Stimulated activated CD4-positive, alpha-beta T cell treated with anti-CD3 and anti-CD28 coated beads, Interleukin-15, amount 100 ng/mL, for 1 hour (primary cell): ENCODE measurements at places on chromosomes 16 and 17.

DNA sequence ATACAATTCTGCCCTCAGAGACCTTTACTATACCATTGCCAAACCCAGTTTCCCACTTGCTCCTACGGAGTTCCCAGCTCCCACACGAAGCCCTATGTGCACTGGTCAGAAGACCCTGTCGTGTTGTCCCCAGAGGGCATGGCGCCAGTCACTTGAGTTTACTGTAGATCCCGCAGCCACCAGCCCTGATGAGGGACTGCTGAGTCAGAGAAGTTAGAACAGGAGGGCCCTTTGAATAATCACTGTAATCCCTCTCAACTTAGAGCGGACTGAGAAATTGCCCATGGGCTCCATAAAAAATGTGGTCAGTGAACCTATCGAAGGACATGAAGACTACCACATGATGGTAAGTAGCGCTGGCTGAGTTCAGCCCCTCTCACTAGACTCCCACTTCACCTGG lies 9.2 kb downstream of the UBFD1 start:
- no peak for DNase-seq

- DNase-seq: no peak
Observed at GRCh38 chr17:44424828-44425461, 35.5 kb upstream of the ITGA2B start.

- DNase-seq: no peak
Observed at GRCh38 chr16:69909760-69910159, 41.4 kb upstream of the CLEC18A start.

DNA sequence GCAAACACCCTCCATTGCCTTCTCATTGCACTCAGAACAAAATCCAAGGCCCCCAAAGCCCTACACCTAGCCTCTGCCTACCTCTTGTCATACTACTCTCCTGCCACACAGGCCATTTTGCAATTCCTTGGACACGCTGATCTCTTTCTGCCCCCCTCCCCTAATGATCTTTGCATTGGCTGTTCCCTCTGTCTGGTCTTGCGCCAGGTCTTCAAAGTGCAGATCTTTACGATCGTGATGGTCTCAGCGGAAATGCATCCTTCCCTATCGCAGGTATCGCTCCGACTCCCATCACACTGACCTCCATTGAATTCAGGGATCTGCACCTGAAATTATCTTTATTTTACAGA lies 777 bp upstream of the MOSMO start:
- DNase-seq: no peak

- no peak for DNase-seq
Observed at GRCh38 chr16:9966569-9967157, 215.6 kb downstream of the GRIN2A start.

- DNase-seq: no peak
Observed at GRCh38 chr17:7873051-7873450, 15.2 kb downstream of the CYB5D1 start.

- no peak for DNase-seq
Observed at GRCh38 chr17:38717139-38717745, 12.2 kb downstream of the MLLT6 start.

DNA sequence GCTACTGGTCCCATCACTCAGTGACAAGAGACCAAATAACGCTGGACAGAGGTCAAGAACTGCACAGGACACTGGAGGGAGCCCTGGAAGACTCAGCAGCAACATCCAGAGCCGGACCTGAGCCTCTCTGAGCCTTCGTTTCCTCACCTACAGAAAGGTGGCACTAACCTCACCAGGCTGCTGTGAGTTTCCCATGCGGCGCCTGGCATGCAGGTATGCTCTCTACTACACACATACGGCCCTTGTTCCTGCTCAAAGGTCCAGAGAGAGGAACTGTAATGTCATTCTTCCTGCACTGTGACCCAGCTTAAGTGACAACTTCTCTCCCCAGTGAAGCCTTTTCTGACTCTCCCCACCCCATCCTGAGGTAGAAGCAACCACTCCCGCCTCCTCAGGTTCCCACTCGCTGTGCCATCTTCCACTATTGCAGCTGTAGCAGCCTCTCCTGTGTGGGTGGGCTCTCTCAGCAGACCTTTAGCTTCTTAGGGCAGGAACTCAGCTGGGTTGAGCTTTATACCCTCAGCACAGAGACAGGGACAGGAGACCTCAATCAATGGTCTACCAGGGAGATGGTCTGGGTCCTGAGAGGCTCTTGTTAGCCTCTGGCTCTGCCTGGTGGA lies 43.9 kb upstream of the SREBF1 start:
- DNase-seq: no peak

GRCh38 chr16:8130197-8130596 lies 460.1 kb downstream of the TMEM114 start:
- DNase-seq: no peak

- no peak for DNase-seq
Observed at GRCh38 chr16:8869212-8869987, 594 bp upstream of the CARHSP1 start.

DNA sequence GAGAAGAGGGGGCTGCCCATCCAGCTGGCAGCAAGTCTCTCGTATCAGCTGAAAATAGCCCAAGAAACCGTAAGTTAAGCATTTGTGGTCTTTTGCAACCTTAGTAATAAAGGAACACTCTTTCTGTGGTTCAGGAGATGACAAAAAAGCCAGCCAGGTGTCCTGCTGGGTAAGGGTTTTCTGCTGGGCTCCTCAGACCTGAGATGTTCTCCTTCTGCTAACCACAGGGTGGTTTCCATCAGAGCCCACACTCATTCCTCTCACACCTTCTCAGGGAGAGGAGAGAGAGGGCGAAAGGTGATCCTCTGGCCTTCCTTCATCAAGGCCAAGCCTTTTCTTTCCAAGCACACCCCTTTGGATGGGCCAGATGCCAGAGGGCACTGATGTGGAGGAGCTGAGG lies 70.7 kb downstream of the TEX14 start:
- no peak for DNase-seq

- no peak for DNase-seq
Observed at GRCh38 chr16:82979406-82980111, 352.8 kb downstream of the CDH13 start.

- DNase-seq: no peak
Observed at GRCh38 chr17:22692066-22692805, 999.9 kb downstream of the KCNJ18 start.

GRCh38 chr17:81487487-81488275 lies 24.9 kb downstream of the ACTG1 start:
- peak; percentile 63 for DNase-seq

- DNase-seq: no peak
Observed at GRCh38 chr16:27718201-27719105, 168.5 kb downstream of the KATNIP start.

- no peak for DNase-seq
Observed at GRCh38 chr17:6427279-6427781, 7.6 kb downstream of the AIPL1 start.

- no peak for DNase-seq
Observed at GRCh38 chr17:45824901-45825492, 19.7 kb upstream of the SPPL2C start.

- no peak for DNase-seq
Observed at GRCh38 chr16:1775846-1776671, 3.1 kb upstream of the MRPS34 start.

- DNase-seq: no peak
Observed at GRCh38 chr17:80274331-80274730, 13.7 kb downstream of the RNF213 start.

- no peak for DNase-seq
Observed at GRCh38 chr16:85935391-85935973, 36.5 kb downstream of the IRF8 start.

DNA sequence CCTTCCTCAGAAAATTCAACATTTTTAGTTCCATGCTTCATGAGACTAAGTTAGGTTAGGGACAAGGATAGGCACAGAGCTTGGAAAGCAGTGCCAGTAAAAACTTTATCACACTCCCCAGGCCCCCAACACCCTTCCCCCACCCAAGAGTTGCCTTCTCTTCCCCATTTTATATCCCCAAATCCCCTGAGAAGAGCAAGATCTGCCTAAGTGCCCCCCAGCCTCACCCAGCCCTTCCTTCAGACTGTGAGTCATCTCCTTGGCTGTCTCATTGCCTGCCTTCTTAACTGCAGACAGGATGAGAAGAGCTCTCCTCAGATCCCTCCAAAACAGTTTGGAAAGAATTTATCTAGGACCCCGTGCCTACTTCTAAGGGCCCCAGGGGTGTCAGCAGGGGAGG lies 55.8 kb downstream of the NEUROD2 start:
- DNase-seq: no peak

DNA sequence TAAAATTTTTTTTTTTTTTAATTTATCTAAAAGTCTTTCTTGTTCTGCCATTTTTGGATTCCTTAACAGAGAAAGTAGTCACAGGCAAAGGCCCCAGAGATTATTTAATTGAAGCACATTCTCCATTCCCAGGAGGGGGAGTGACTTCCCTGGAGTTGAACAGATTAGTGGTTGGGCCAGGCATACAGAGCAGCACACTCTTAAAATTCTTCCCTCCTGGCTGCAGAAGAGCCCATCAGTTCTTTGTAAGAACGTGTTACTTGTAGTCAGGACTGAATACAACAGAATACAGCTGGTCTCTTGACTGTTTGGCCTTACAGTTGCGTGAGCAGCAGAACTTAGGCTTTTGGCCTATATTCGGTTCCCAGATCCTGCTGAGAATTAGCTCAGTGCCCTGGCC lies 1.8 kb downstream of the ALKBH5 start:
- DNase-seq: no peak

DNA sequence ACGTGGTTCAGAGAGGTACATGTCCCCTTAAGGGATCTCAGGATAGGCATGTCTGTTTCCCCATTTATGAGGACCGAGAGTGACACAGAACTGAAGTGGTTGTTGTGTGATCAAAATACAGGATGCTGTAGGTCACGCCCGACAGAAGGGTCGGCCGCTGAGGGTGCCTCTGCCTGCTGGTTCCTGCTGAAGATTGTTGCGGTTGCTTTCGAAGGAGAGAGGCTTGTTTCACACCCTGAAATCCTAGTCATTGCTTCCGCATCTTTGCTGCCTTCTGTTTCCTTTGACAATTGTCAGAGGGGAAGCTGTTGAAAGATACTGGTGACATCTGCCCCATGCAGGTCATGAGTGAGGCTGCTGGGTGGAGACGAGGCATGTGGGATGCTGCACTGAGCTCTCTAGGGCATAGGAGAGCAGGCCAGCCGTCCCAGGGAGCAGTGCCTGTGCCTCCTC lies 3.8 kb upstream of the NAT9 start:
- no peak for DNase-seq

DNA sequence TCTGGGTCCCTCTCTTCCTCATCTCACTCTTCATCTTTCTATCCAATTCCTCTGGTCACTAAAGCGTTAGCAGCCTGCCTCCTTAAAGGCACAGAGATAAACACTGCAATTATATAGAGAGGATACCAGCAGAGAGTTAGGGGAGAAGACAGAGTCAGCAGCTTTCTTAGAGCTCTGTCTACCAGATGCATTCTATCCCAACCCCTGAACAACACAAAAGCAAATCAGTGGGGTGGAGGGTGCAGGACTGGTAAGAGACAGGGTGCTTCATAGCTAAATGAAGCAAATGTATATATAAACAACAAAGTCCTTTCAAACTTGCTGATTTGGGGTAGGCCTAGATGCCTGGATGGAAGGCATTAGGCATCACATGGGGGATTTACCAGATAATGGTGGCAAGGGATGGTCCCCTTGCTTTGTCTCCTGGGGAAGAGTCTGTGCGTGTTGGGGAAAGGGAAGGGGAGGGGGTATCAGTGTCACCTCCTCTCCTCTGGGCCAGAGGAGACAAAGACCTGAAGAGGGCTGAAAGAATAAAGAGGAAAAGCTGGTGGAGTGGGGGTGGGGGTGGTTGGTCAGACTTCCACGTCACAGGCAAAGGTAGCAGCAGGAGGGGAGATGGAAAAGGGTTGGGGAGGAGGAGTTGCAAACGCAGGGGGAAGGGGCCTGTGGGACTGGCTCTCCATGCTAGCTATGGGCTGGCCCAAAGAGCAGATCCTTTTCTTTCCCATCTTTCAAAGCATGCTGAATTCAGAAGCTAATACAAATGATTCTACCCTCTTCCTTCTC lies 12.0 kb downstream of the HOXB4 start:
- DNase-seq: no peak

DNA sequence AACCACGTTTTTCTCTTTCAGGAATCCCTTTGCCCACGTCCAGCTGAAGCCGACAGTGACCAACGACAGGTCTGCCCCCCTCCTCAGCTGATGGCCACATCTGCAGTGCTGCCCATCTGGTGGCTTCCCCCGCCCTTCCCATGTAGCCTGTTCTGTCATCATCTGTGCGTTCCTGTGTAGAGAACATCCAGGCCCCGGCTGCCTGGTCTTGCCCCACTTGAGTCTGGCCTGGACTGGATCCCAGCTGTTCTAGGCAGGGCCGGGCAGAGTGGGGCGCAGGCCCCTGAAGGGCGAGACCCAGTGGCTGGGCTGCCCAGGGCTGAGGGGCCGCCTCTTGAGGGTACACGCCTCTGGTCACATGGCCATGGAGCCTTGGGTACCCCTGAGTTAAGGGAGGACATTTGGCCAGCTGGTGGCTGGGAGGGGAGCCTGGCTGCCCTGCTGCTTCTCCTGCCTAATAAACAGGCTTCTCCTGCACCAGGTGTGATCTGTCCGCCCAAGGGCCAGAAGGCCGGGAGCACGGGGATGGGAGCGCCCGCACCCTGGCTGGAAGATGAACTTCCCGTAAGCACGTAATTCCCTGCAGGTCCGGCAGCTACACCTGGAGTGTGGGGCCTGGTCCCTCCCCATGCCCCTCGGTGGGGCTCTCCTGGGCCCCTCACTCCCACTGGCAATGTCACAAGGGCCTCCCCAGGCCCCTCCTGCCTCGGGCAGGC lies 49.4 kb upstream of the PVALEF start:
- DNase-seq: no peak

GRCh38 chr17:28895794-28896447 lies 1.6 kb downstream of the FLOT2 start:
- no peak for DNase-seq

- no peak for DNase-seq
Observed at GRCh38 chr17:29433541-29433940, 43.4 kb downstream of the TAOK1 start.

DNA sequence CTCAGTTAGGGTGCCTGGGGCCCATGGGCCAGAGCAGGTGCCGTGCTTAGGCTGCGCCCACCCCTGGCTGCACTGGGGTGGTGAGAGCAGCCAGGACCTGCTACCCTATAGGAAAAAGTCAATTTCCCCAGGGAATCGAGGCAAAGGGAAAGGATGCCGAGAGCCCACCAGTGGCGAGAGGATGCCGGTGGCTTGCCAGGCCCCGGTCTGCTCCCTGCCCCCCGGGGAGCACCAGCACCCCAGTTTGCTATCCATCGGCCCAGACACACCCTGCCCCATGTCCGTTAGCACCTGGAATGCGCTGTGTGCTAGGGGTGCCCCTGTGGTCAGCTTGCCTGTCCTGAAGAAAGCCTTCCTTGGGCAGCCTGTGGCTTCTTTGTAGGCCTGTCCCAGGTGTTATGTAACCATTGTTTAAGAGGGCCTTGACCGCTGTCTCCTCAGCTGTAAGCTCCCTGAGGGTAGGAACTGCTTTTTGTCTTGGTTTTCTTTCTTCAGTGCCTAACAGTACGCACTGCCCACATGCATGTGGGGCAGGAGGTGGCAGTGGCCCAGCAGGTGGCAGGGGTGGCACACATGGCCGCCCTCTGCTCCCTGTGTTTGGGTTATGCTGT lies 40.8 kb downstream of the NT5M start:
- DNase-seq: no peak

GRCh38 chr16:90022209-90023077 lies 3.2 kb upstream of the DBNDD1 start:
- peak; percentile 55 for DNase-seq

- DNase-seq: no peak
Observed at GRCh38 chr16:57137566-57138273, 45.3 kb downstream of the CPNE2 start.

GRCh38 chr17:2075336-2076086 lies 20.6 kb downstream of the HIC1 start:
- no peak for DNase-seq
